GOT3 (cell line): ENCODE measurements at places on chromosomes 4 and X.

DNA sequence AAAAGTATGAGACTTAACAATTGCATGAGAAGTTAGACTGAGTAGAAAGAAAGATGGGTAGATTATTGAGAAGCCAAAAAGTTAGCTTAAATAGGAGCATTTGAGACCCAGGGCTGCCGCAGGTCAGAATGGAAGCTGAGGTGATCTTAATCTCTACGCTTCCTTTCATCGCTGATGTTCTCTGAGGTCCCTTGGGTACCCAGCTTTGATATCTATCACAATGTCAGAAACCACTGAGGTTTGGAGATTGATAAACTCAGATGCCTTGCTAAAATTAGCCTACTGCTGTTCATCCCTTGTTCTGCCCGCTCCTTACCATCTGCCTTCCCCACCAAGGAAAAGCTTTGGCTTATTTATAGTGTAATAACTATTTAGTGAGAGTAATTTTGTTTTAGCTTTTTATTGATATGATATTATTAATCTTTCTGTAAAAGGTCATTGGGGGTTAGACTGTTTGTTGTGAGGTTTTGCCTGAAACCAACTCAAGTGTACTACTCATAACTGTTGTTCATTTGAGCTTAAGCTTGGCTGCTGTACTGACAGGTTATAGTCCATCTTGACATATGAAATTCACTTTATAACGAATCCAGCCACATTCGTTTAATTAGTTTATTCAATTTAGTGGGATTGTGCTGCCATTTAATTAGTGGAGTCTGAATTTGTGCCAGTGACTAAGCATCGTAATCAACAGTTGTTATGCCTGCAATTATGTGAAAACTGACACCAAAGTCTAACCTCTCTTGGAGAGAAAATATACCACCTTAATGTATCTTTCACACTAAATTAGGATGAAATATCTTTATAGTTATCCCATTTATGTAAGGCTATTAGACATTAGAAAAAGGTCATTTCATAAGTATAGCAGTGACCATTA is 15.1 kb downstream of the MCUB start:
- no peak for DNase-seq

DNA sequence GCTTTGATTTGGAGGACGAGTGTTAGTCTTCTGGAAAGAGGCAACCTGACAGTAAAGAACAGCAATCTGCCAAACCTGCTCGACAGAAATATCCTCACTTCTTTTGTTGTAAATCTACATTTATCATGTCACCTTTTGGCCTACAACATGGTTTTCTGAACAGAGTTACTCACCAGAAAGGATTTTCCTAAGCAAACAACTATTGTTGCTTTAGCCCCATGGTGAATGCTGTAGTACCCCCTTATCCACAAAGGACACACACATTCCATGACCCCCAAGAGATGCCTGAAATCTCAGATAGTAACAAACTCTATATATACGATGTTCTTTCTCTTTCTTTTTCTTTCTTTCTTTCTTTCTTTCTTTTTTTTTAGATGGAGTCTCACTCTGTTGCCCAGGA is 42.7 kb downstream of the TMEM150C start:
- no peak for DNase-seq

DNA sequence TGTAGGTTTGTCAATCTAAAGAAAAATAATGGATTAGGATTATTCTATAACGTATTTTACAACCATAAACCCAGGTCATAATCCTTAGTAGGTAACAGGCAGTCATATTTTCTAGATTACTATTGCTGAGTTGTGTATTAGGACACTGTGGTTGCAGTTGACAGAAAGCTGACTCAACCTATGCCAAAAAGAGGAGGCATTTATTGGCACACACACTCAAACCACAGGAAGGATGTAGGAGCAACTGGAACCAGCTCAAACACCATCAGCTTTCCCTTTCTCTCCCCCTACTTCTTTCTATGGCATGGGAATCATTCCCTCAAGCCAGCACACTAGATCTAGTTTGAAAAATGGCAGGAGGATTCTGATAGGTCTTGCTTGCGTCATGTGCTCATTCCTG is 136.4 kb upstream of the FAM9C start:
- DNase-seq = no peak

GRCh38 chr4:116544946-116545345 is 540.4 kb downstream of the TRAM1L1 start:
- no peak for DNase-seq

- peak; percentile 22 for DNase-seq
Measured at GRCh38 chr4:110823251-110823650, 200.4 kb upstream of the PITX2 start.

DNA sequence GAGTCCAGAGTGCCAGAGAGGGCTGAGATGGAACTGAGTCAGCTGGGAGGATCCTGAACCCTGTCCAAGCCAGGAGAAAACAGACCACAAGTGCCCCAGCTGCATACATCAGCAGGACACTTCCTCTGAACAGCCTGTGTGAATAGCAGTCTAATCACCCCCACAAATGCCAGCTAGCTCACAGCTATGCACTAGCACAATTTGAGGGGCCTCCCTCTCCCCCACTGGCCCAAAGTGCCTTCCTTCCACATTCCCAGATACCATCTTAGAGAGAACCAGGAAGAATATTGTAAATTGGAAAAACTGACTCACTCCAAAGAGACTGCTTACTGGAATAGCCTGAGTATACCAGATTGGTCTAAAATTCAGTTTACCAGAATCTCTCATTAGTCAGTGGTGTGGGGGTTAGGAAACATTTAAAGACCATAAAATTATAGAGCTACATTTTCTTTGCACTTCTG is 292.6 kb upstream of the KLF3 start:
- no peak for DNase-seq

DNA sequence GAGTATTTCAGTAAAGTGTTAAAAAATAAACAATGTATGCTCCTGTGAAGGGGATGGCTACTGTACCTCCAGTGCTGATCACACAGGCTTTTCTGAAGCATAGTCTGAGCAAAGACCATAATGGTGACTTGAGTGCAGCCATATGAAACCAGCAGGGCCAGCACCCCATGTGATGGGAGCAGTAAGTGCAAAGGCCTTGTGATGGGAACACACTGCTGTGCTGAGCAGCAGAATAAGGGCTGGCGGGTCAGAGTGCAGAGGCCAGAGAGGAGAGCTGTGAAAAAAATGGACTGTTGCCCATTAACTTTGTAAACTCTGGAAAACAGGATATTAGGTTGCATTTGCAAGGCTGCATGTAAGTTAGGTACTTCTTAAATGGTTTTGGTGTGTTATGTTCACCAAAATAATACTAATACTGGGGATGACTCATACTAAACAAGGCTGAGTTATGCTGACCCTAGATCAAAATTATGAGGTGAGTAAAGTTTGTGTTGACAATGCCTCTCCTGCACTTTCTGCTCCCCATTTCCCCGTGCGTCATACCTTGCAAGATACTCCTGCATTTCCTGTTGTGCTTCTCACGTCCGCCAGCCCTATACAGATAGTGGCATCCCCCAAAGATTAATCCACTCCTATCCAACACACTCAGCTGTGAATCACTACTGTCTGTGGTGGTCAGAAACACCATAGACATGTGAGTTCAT is 67.0 kb upstream of the FAM9A start:
- DNase-seq = no peak

GRCh38 chrX:65926095-65927019 is 113.5 kb downstream of the VSIG4 start:
- DNase-seq = no peak

DNA sequence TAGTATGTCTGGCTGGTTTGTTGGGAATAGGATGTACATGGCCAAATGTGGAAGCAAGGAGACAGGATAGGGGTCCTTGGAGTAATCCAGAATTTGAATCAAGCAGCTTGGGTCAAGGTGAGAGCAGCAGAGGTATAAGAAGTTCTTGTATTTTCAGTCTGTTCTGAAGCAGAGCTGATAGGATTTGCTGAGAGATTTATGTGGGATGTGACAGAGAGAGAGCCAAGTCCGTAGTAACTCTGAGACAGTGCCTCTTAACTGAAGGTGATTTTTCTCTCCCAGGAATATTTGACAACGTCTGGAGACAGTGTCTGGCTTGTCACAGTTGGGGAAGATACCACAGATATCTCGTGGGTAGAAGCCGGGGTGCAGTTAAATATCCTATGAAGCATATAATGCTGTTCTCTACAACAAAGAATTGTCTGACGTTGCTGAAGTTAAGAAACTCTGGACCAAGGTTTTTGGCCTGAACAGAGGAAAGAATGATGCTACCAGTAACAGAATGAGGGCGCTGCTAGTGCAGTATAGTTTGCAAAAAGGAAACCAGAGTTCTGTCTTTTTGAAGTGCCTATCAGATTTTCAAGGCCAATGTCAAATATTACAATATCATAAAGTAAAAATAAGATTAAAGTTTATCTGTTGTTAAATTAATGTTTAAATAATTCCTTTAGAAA is 184.0 kb downstream of the ARHGAP24 start:
- DNase-seq = no peak

- no peak for DNase-seq
Measured at GRCh38 chr4:42640613-42641012, 16.3 kb downstream of the ATP8A1 start.

DNA sequence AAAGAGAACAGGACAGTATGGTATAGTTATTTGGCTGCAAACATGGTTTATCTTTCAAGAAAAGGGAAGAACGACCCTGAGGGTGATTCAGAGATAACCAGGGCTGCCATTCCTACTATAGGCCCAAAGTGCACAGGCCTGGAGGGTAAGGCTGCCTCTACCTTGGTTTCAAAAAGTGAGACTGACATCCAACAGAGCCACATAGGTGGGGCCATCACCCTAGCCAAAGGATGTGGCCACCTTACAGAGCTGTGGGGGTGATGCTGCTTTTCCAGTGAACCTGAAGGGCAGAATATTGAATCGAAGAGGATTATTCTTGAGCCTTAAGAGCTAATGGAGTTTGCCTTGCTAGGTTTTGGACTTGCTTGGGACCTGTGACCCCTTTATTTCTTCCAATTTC is 15.7 kb downstream of the SH2D1A start:
- DNase-seq = no peak

GRCh38 chrX:79138658-79139241 is 5.7 kb upstream of the GPR174 start:
- no peak for DNase-seq

- no peak for DNase-seq
Measured at GRCh38 chr4:1233641-1234308, 15.2 kb downstream of the CTBP1 start.

DNA sequence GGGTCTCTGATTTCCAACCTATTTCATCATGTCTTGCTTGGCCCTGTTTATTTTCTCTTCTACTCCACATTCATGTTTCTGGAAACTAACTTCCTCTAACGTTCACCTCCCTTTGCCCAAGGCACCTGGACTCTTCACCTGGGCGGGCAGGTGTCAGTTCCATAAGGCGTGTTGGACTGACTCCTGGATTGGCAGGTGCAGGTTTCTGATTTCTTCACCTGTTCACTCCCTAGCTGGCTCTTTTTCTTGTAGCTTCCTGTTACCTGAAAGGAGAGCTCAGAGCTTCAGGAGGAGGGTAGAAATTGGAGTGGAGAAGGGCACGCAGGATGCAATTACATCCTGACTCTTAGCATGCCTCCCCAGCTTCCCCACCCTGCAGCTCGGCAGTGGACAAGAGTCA is 350.8 kb upstream of the KLF3 start:
- no peak for DNase-seq

- DNase-seq = no peak
Measured at GRCh38 chrX:152923599-152923998, 25.7 kb downstream of the ZNF185 start.
